ENCODE measurements at places on chromosomes 11 and 22. TPM values are rescaled to one million over a fixed set of nuclear protein-coding genes. Genes with fewer than 3 reads are reported as not detected.

The EFCAB6 gene
- total RNA-seq, result 0.24 TPM

DNA sequence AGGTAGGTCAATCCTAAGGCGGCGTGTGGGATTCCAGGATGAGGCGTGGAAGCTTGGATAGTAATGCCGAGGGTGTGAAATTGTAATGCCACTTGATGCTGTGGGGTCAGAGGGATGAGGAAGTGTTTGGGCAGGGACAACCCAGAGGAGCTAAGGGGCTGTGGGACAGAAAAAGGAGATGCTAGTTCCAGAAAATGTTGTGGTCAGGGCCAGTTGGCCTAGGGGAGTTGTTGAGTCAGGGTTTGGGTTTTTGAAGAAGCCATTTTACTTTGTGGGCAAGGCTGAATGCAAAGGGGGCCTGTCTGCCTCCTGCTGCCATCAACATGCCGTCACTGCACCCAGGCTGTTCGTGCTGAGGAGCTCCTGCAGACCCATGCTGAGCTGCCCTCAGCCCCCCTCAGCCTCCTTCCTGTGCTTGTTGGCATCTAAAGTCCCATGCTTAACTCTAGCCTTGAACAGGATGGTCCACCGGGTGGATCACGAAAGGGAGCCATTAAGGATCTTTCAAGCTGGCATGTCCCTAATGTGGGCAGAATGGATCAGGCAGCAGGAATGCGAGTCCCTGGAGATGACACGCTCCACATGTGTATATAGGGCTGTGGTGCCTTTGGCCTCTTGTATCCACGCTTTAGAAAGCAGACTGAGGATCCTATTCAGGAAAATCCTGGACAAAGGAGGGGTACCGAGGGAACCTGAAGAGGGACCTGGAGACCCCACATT is 2.1 kb downstream of the C11orf16 start:
- DNase-seq, result no peak

DNA sequence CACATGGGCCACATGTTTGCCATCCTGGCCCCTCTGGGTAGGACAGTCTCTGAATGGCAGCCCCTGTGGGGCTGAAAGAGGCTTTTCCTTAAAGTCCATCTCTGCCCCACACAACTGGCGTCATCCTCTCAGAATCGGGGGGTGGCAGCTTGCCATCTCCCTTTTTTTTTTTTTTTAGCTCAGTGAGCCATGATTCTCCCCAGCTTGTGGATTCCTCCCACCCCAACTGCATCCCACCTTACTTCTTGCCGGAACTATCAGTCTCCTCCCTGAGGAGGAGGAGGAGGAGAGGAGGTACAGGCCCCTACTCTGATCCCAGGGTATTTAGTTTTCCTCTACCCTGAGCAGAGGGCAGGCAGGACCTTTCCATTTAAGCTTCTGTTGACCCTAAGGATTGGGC is 3.4 kb downstream of the DGKZ start:
- no peak for DNase-seq

DNA sequence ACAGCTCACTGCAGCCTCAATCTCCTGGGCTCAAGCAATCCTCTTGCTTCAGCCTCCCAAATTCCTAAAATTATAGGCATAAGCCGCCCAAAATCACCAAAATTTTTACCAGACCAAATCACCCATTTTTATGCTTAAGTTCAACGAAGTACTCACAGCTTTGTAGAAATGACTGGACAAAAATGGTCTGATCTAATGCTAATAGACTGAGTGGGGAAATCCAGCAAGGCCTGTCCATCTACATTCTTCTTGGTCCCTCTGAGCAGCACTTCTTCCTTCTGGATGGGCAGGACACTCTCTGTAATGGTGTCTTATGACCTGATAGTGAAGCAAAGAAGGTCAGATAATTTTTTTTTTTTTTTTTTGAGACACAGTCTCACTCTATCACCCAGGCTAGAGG is 18.7 kb upstream of the OR6X1 start:
- DNase-seq, result no peak
